Aorta (tissue), 5 donors: ENCODE measurements at places on chromosomes 12 and 14. TPM values are rescaled to one million over a fixed set of nuclear protein-coding genes. Genes with fewer than 3 reads are reported as not detected.

DNA sequence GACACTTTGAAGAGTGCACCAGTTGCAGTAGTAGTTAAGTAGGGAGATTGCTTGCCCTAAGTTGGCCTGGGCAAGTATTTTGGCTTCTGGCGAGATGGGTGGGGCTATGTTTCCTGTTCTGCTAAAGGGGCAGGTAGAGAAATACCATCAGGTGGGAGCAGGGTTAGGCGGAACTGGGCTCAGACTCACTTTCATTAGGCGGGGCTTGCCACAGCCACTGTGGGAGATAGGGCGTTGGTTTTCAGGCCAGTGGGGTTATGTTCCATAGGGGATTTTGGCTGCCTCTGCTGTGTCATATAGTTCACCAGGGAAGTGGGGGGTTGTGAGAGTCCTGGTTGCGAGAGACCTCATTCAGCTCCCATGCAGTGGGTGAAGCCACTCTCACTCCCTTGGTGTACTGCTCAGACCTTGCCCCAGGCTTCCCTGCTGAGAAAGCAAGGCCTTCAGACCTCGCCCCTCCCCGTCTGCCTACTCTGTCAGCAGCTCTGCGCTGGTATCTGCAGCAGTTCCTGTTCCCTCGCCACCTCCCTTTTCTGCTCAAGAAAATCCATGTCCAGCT lies 43.3 kb downstream of the AEBP2 start:
- peaks cover 2% of the 10 kb centered on the region for H3K4me1 ChIP-seq
- no peak for DNase-seq

DNA sequence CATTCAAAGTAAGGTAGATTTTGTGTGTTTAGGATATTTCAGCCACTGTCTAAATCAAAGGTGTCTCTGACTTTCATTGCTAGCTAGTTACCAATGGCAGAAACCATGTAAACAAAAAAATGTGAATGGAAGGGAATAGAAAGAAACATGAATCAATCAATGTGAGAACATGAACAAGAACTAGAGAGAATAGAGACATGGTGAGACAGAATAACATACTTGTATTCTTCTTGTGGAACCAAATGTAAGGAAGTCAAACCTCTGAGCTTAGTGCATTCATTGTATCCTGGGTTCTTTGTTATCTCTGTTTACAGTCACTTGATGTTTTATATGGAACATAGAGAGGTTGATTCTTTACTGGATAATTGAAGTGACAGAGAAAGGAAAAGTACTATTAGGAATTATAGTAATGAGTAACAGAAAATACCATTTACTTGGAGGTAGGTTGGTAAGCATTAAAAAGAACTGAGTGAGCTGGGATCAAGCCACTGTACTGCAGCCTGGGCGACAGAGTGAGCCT lies 2.6 kb upstream of the WNK1 start:
- no peaks in the 10 kb centered on the region for H3K27me3 ChIP-seq
- H3K4me1 ChIP-seq = no peaks in the 10 kb centered on the region
- no peak overlapping the region for H3K4me3 ChIP-seq
- DNase-seq = no peak

DNA sequence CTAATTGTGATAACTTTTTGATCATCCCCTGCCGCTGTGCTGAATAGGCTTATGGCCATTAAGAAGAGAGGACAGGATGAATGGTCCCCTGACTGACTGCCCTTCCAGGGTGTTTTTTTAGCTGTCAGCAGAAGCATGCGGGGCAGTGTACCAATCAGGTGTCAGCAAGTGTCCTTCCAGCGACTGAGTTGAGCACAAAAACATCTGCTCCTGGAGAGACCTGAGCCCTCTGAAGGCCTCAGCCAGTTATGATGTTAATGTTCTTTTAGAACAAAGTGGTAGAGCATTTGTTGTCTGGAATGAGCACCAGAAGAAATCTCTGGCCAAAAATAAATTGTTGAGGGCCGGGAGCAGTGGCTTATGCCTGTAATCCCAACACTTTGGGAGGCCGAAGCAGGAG lies 37.5 kb downstream of the P2RX7 start:
- H3K4me1 ChIP-seq = no peaks in the 10 kb centered on the region
- no peaks in the 10 kb centered on the region for H3K36me3 ChIP-seq
- DNase-seq = no peak
- H3K27me3 ChIP-seq = no peaks in the 10 kb centered on the region

GRCh38 chr14:26810631-26811030 lies 212.8 kb upstream of the NOVA1 start:
- H3K27me3 ChIP-seq = no peaks in the 10 kb centered on the region
- no peak for DNase-seq
- no peaks in the 10 kb centered on the region for H3K4me1 ChIP-seq
- no peaks in the 10 kb centered on the region for H3K36me3 ChIP-seq
- no peak overlapping the region for H3K27ac ChIP-seq

DNA sequence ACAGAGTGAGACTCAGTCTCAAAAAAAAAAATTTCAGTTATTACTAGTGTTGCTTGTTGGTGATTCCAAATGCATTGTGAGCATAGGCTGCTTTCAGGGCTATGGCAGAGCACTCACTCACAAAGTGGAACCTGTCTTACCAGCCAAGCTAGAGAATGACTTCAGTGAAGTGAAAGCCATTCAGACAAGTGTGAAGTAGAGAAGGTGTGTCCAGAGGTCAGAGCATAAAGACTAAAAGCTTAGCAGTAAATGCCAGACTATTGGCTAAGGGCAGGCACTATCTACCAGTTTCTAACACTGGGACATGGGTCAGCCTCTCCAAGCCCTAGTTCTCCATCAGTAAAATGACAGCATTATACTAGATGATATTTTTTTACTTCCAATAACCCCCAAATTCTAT lies 12.7 kb downstream of the PPP1R36 start:
- H3K4me3 ChIP-seq = no peak overlapping the region
- peaks cover 5% of the 10 kb centered on the region for H3K4me1 ChIP-seq
- H3K27me3 ChIP-seq = no peaks in the 10 kb centered on the region
- H3K27ac ChIP-seq = no peak overlapping the region
- no peak for DNase-seq

DNA sequence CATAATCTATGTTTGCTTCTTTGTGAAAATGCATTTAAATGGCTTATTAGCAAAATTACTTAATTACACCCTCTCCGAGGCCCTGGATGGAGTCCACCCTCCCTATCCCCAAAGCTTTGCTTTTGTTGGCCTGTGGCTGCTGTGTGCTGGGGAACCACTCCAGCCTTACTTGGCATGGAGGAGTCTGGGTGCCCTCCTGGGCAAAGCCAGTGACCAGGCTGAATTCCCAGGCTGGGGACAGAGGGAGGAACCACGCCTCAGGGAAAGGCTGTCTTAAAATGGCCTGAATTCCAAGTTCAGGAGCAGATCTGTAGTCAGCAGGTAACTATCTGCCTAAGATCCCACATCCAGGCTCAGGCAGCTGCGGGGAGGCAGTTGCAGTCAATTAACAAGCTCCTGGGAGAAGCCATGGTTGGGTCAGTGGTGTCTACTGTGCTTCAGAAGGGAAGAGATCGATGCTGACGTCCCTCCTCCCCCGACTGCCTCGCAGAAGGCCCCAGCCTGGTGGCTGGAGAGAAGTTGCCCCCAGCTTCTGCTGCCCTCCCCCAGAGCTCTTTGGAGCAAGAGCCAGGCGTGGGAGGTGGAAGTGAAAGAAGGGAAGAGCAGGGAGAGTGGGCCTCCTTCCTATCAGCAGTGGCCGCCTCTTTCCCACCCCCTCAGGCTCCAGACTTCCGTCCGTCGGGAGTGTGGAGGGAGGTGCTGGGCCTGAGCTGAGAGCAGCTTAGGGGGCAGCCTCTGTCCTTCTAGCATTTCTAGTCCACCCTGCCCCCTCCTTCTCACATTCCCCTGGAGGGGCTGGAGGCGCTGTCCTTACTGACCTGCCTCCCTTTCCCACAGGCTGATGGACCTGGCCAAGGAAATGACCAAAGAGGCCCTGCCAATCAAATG lies 11.3 kb downstream of the VASH1 start:
- H3K27me3 ChIP-seq = no peaks in the 10 kb centered on the region
- H3K4me3 ChIP-seq = no peak overlapping the region
- peak overlapping the region; percentile 65 for H3K27ac ChIP-seq
- H3K4me1 ChIP-seq = no peaks in the 10 kb centered on the region
- H3K36me3 ChIP-seq = no peaks in the 10 kb centered on the region

DNA sequence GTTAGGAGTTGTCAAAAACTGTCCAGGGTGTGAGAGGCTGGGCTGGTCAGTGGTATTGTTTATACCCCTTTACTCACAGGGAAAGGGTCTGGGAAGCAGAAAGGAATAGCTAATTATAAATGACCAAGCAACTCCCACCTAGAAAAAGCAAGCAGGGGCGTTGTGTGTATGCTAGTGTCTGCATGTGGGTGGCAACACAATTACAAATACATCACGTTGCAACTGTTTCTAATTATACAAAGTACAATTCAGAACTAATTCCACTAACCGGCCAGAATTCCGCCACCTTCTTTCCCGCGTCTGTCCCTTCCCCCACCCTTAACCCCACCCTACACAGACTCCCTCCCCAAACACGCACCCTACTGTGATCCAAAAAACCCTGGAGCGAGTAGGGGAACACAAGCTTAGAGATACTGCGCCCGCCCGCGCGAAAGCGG lies 2.2 kb downstream of the DPF3 start:
- H3K27ac ChIP-seq = no peak overlapping the region
- no peaks in the 10 kb centered on the region for H3K27me3 ChIP-seq

- H3K27ac ChIP-seq = no peak overlapping the region
- DNase-seq = no peak
- H3K27me3 ChIP-seq = no peaks in the 10 kb centered on the region
- no peaks in the 10 kb centered on the region for H3K36me3 ChIP-seq
Observed at GRCh38 chr14:91996948-91997371, 42.9 kb downstream of the TRIP11 start.

DNA sequence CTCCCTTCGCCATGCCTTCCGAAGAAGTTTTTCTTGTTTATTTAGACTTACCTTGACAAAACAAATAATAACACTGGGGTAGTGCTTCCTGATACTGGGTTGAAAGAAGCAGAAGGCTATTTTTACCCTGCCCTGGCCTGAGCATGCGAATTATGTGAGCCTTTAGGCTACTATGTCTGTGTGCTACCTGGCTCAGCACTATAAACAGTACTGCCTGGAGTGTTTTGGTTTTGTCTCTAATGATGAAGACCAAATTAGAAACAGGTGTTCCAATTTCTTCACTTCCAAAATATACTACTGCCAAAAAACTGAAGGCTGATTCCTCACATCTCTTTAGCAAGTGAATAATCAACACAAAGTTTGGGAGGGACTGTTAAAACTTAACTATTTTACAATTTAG lies 7.6 kb upstream of the OVCH1 start:
- DNase-seq = no peak
- H3K27ac ChIP-seq = no peak overlapping the region
- H3K36me3 ChIP-seq = peaks cover 5% of the 10 kb centered on the region
- no peaks in the 10 kb centered on the region for H3K27me3 ChIP-seq
- no peak overlapping the region for H3K4me3 ChIP-seq
- no peaks in the 10 kb centered on the region for H3K4me1 ChIP-seq

GRCh38 chr14:98140862-98141530 lies 1131.0 kb downstream of the BCL11B start:
- no peaks in the 10 kb centered on the region for H3K27me3 ChIP-seq
- H3K4me3 ChIP-seq = no peak overlapping the region
- H3K27ac ChIP-seq = no peak overlapping the region

- no peaks in the 10 kb centered on the region for H3K36me3 ChIP-seq
- no peak overlapping the region for H3K27ac ChIP-seq
- no peak overlapping the region for H3K4me3 ChIP-seq
- no peak for DNase-seq
Observed at GRCh38 chr14:34425095-34425851, 36.8 kb downstream of the SPTSSA start.

DNA sequence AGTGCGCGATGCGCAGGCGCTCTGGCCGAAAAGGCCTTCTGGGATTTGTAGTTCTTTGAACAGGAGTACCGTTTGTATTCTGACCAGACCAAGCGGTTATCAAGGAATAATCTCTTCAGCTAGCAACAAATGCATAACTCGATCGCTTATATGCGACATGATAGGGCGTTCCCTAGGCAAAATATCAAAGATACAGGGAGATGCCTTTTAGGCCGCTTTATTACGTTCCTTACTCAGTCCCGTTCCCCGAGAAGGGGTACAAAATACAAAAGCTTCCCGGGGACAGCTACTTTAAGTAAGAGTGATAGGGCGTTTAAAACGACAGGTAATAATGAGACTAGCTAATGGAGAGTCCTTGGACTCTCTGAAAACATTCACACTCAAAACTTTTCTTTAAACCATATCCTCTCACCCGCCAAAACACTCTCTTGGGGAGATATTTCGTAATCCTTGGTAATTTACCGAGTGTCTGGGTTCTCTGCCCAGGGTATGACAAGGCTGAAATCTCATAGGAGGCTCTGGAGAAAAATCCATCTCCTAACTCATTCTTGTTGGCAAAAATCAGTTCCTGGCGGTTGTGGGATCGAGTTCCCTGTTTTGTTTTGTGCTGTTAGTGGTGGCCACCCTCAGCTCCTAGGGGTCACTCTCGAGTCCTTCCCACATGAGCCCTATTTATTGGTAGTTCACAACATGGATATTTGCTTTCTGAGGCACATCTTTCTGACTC lies 412 bp upstream of the SNW1 start:
- peaks cover 5% of the 10 kb centered on the region for H3K4me1 ChIP-seq
- peak overlapping the region; percentile 45 for H3K27ac ChIP-seq
- H3K27me3 ChIP-seq = no peaks in the 10 kb centered on the region
- peak overlapping the region; percentile 76 for H3K4me3 ChIP-seq

- H3K36me3 ChIP-seq = no peaks in the 10 kb centered on the region
- no peak overlapping the region for H3K27ac ChIP-seq
- H3K4me3 ChIP-seq = no peak overlapping the region
Observed at GRCh38 chr14:98955741-98956070, 316.3 kb downstream of the BCL11B start.

DNA sequence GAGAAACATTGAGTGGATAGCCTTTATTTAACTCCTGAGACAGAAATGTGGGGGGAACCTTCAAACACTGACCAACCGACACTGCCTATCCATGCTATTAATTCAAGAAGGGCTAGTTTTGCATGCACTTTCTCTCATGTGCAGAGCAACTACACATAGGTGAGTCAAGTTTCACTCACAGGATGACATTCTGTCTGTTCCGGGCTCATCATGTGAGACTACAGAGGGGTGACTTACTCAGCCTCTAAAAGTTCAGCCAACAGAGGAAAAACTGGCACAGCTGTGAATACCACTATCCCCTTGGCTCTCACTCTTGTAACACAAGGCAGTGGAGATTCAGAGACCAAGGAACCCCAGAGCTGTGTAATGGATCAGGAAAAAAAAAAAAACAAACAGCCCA lies 13.3 kb downstream of the BEST3 start:
- no peak for DNase-seq
- no peaks in the 10 kb centered on the region for H3K36me3 ChIP-seq
- H3K4me1 ChIP-seq = no peaks in the 10 kb centered on the region
- no peak overlapping the region for H3K4me3 ChIP-seq
- no peaks in the 10 kb centered on the region for H3K27me3 ChIP-seq

The NPAS3 gene
- 0.28 TPM for polyA plus RNA-seq

The NDUFA12 gene
- polyA plus RNA-seq = 118 TPM

The LRRC23 gene
- polyA plus RNA-seq = 20.8 TPM

The AHNAK2 gene
- polyA plus RNA-seq = 10.6 TPM

The SLC4A8 gene
- 0.36 TPM for polyA plus RNA-seq

The GLIPR1L1 gene
- not detected for polyA plus RNA-seq
